ENCODE measurements at places on chromosomes 11 and 22.

GRCh38 chr11:74380746-74381439 is 17.3 kb downstream of the PGM2L1 start:
- peak; percentile 41 for DNase-seq

GRCh38 chr11:14357881-14358728 is 878 bp downstream of the RRAS2 start:
- DNase-seq: peak; percentile 55

- no peak for DNase-seq
Measured at GRCh38 chr11:121555121-121555520, 102.4 kb upstream of the SORL1-AS1 start.

- DNase-seq: no peak
Measured at GRCh38 chr11:77487790-77488189, 13.9 kb upstream of the PAK1 start.

DNA sequence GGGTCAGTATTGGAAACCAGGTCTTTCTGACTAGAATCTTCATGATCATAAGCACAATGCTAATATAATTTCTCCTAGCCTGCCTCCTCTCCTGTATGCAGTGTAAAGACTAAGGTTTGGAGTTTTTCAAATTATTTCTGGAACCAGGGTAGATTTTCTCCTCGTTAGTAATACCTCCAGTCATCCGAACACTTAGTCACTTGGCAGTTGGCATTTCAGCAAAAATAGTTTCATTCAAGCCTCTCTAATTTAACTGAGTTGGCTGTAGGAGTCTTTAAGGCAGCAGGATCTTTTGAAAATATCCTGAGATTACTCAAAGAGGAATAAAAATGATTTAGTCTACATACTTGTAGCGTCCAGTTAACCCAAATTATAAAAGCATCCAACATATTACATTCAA is 6.3 kb downstream of the TYR start:
- DNase-seq: no peak

DNA sequence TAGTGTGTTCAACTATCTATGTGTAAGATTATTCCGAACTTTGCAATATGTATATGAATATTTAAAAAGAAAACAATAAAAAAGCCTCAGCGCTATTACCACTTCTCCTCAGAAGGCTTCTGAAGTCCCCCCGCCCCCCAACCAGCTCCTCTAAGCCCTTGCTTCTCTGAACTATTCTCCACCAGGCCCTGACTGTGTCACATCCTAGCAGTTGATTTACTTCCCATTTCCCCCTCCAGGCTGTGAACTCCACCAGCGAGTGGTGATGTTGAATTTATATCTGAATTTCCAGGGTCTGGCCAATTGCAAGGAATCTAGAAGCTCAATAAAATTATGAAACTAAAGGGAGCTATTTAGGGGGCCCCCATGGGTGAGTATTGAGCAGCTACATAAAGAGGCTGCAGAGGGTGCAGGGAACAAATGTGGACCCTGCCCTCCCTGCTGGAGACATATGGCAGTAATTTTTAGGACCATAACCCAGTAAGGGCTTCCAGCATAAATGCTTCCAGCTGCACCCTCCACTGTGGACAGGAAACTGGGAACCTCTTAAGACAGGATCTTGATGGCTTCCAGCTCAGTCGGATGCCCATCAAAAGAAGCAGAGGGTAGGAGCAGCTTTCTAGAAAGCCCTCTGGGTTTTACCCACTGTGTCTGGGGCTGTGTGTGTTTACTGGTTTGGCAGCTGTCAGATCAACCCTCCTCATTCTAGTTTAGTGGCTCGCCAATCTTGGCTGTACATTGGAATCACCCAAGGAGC is 81.4 kb downstream of the TIMP3 start:
- DNase-seq: no peak

GRCh38 chr11:23010790-23011335 is 150.6 kb upstream of the CCDC179 start:
- peak; percentile 3 for DNase-seq

DNA sequence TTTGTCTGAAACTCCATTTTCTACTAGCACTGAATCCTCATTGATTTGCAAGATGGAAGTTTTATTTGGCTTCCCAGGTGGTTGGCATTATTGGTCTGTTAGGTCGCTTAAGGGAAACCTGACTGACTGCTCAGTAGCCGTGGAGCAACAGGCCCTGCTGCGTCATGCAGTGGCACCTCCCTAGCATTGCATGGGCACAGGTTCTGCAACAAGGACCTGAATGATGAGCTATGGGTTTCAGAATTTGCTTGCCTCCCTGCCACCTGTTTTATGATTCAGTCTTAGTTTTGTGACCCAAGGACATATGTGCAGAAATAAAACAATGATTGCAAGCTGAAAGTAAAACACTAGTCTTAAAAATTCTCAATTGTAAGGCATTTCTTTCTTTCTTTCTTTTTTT is 128.5 kb downstream of the SLC1A2 start:
- no peak for DNase-seq

DNA sequence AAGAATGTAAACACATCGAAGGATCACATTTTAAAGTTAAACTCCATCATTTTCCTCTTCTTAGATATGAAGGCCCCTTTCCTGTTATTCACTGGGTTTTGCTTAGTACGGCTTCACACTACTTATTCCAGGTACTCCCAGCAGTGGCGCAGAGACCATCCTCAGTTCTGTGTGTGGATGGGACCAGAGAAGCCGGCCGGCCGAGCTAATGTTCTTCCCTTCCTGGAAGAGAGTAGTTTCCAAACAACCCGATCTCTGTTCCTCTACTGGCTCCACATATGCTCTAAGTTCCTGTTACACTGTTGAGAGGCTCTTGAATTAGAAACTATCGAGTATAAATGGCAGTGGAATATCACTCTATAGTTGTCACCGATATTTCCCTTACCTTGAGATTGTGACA is 684 bp upstream of the NFRKB start:
- DNase-seq: no peak

DNA sequence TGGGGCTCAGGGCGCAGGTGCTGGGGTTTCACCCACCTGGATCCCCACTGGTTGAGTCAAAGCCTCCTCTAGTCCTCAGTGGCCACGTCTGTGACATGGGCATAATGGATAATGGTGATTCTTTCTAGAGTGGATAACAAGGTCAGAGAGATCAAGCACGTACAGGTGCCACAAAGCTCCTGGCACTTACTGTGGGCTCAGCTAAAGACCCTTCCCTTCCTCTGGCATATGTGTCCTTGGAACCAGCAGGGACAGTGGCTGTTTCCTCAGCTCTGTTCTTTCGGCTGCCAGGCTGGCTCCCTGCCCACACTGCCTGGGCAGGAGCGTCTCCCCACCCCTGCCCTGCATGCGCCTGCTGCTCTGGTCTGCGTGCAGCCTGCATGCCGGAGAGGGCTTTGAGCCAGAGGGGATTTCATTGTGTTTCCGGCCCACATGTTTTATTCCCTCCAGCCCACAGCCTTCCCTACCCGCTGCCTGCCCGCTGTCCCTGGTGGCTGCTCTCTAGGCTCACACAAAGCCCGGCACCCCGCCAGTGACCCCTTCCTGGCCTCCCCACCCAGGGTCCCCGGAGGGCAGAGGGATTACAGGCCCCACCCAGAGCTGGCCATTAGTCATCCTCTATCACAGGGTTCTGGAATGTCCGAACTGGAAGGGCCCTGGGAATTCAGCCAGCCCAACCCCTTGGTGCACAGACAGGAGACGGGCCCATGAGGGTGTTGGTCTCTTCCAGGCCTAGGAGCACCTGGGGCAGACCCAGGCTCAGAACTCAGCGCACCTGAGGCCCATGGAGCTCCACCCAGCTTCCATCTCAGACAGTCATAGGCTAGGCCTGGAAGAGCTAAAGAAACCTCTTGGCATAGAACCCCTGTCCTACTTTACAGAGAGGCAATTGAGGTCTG is 55.3 kb upstream of the GCAT start:
- peak; percentile 93 for DNase-seq

- no peak for DNase-seq
Measured at GRCh38 chr11:107665018-107665417, 46.8 kb downstream of the SLN start.

DNA sequence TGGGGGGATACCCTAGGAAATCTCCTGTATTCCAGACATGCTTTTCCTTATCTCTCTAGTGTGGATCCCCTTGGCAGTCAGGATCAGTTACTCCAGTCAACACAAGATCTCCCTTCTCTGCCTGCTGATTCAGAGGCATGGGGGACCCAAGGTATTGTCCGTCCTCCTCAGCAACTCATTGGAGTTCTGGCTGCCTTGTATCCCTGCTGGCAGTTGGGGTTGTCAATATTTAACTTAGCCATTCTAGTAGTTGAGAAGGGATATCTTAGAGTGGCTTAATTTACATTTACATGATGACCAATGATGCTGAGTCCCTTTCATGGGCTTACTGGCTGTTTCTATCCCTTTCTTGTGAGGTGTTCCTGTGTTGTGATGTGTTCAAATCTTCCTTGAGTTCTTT is 74.2 kb downstream of the GRK3 start:
- DNase-seq: peak; percentile 37

- DNase-seq: no peak
Measured at GRCh38 chr22:49150801-49151221, 676.9 kb downstream of the BRD1 start.

GRCh38 chr22:49350441-49351121 is 477.1 kb downstream of the BRD1 start:
- DNase-seq: no peak

GRCh38 chr22:48644108-48644507 is 1183.6 kb downstream of the BRD1 start:
- no peak for DNase-seq

GRCh38 chr11:35792148-35792845 is 129.7 kb downstream of the TRIM44 start:
- DNase-seq: no peak

DNA sequence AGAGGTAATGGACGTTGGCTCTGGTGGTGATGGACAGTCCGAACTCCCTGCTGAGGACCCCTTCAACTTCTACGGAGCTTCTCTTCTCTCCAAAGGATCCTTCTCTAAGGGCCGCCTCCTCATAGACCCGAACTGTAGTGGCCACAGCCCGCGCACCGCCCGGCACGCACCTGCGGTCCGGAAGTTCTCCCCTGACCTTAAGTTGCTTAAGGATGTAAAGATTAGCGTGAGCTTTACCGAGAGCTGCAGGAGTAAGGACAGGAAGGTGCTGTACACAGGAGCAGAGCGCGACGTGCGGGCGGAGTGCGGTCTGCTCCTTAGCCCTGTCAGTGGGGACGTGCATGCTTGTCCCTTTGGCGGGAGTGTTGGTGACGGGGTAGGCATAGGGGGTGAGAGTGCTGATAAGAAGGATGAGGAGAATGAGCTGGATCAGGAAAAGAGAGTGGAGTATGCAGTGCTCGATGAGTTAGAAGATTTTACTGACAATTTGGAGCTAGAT is 6.1 kb downstream of the DGCR8 start:
- DNase-seq: no peak

DNA sequence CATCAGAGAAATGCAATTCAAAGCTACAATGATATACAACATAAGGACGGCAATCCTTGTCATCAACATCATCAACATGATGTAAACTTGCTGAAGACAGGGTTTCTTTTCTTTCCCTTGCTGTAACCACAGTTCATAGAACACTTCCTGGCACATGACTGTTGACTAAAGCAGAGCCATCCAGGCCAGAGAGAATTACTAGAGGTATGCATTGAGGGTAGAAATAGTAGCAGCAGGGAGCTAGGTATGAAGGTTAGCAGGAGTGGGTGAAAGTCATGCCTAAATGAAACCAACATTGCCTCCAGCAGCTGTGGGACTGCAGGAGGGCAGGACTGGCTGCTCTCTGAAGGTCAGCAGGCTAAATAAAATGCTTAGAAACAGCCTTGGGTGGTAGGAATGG is 103.7 kb downstream of the LRRC32 start:
- peak; percentile 15 for DNase-seq

DNA sequence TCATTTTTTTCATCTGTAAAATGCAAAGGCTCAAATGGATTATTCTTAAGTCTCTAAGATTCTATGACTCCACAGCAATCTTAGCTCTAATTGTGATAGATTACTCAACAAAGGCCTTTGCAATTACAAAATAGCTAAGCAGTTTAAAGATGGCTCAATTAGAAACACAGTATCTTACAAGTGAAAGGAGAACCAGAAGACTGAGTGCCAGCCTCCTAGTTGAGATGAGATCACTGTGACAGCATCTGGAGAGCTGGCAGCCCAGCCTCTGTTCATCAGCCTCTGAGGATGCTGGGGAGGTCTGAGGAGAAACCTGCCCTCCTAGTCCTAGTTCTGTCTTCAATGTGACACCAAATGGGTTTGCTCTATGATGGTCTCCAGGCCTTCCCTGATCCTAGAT is 158.4 kb upstream of the NARS2 start:
- no peak for DNase-seq

GRCh38 chr11:67355023-67355793 is 1.9 kb upstream of the POLD4 start:
- no peak for DNase-seq

DNA sequence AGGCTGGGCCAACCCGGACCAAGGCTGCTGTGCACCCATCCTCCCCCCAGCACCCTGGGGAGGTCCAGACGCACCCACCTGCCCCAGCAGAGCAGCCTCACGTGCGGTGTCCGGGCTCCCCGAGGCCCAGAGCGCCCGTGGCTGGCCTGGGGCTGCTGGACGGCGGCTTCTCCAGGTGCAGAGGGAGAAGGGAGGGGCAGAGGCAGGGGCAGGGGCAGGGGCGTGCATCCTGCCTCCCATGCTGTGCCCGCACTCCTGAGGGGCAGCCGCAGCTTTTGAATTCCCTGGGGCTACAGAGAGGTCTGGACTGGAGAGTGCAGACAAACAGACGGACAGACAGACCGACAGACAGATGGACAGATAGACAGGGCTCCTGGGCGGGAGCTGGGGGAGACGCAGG is 83.6 kb upstream of the PRR5 start:
- no peak for DNase-seq

DNA sequence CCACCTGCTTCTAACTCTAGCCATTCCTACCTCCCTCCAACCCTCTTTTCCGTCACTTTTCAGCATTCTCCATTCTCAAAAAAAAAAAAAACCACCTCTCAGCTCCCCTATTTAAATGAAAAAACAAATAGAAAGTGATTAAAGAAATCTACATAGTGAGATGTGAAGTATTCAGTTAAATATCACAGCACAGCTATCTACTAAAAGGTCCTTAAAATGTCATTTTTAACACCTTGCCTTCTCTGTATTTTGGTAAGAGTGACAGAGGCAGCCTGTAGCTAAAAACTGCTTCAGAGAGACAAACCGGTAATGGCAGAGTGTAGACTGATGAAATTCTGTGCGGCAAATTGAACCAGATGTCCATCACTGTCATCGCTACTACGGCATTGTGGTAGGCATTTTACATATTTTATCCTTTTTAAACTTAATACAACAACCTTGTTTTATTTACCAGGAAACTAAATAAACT is 346 bp upstream of the ALG9 start:
- peak; percentile 1 for DNase-seq

- DNase-seq: peak; percentile 16
Measured at GRCh38 chr22:19576460-19577421, 52.5 kb upstream of the CLDN5 start.

DNA sequence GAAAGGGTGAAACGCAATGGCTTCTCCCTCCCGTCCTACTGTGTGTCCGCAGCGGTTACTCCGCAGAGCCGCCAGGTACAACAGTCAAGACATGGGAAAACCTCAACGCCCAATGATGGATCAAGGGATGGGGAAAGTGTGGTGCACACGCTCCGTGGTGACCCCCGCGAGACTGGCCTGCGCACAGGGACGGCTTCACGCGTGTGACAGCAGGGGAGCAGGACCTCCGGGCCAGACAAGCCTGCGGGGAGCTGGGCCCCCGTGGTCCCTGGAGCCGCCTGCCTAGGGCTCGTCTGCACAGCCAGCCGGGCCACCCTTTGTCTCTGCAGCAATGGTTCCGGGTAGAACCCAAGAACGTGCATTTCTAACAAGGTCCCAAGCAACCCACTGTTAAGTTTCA is 31.7 kb upstream of the MOB2 start:
- no peak for DNase-seq

All from renal cortical epithelial cell (primary cell).